ENCODE measurements at places on chromosomes 7 and 10.

DNA sequence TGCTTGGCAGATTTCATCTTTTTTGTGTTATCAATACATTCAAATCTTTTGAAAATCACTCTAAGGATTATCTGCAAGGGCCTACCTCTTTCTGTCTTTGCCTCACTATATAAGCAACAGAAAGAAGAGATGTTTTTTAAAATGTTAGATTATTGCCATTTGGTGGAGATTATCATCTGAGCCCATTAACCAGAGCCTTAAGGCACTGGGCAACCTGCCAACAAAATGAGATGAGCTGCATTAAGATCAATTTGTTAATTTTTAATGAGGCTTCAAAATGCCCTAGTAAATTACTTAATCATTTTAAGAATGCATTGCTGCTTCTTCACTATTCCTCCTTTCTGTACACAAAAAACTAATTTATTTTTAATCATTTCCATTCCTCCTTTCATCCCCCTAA lies 314.1 kb downstream of the SNX13 start:
- no peak for DNase-seq

DNA sequence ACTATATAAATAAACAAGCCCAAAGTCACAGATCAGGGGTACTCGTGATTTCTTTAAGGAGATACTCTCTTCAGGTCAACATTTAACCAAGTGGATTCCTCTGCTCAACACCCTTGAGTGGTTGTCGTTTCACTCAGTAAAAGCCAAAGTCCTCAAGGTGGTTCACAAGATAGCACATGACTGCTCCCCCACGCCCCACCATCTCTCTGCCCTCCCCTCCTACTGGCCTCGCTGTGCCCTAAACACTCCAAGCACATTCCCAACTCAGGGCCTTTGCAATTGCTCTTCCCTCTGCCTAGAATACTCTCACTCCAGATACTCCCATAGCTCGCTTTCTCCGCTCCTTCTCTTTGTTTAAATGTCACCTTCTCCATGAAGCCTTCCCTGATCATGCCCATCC lies 72.1 kb upstream of the FHIP2A start:
- no peak for DNase-seq

GRCh38 chr7:79412438-79412837 lies 41.0 kb downstream of the MAGI2 start:
- DNase-seq, result no peak

GRCh38 chr10:68184546-68184945 lies 47.4 kb downstream of the ATOH7 start:
- peak; percentile 19 for DNase-seq

DNA sequence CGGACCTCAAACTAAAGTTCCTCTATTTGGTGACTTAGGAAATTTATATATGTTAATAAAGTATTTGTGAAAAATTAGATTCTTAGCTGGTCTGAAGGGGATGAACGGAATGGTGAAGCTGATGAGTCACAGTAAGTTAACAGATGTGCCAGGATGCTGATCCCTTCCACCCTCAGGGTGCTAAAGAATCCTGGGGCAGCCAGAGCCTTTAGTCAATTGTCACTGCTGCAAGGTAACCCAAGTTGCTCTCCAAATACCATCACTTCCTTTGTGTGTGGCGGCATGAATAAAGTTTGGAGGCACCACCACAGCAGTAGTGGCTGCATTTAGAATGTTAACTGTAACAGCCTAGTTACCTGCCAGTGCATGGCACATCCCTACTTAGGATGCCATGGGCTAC lies 222.6 kb upstream of the PPP1R3A start:
- DNase-seq, result no peak

All from cardiac fibroblast (primary cell).